ENCODE measurements at places on chromosomes 16 and 17. TPM values are rescaled to one million over a fixed set of nuclear protein-coding genes. Genes with fewer than 3 reads are reported as not detected.

- DNase-seq: no peak
Measured at GRCh38 chr17:80297996-80298560, 37.4 kb downstream of the RNF213 start.

DNA sequence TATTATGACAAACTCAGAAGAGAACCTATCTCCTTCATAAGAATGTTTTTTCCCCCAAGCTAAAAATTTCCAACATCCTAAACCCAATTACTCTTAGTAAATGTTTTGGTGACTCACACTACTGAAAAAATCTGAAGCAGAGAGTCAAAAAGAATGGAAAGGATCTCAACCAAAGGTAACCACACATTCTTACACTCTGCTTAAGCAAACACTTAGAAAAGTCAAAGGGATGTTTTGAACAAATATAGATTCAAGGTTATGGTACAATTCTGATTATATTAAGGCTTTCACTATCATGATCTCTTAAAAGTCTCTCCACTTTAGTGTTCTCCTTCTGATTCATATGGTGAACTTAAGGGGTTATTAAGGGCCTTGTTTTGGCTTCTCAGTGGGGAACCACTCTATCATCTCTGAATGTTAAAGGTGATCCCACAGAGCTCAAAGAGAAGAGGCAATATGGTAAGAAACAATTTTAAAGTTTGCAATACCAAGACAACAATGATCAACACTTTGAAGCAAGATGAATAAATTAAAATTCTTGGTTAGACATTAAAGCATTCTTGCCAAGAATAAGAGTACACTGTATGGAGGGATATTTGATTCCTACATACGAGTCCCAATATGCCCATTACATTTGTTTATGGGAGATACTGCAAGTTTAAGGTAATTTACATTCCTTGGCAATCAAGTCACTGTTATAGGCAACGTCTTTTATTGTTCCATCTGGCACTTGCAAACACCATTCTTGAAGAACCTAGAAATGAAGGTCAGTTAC, 69.2 kb downstream of the CDC27 start:
- DNase-seq: no peak

GRCh38 chr17:15744885-15745284, 12.8 kb downstream of the TBC1D26 start:
- no peak for DNase-seq

DNA sequence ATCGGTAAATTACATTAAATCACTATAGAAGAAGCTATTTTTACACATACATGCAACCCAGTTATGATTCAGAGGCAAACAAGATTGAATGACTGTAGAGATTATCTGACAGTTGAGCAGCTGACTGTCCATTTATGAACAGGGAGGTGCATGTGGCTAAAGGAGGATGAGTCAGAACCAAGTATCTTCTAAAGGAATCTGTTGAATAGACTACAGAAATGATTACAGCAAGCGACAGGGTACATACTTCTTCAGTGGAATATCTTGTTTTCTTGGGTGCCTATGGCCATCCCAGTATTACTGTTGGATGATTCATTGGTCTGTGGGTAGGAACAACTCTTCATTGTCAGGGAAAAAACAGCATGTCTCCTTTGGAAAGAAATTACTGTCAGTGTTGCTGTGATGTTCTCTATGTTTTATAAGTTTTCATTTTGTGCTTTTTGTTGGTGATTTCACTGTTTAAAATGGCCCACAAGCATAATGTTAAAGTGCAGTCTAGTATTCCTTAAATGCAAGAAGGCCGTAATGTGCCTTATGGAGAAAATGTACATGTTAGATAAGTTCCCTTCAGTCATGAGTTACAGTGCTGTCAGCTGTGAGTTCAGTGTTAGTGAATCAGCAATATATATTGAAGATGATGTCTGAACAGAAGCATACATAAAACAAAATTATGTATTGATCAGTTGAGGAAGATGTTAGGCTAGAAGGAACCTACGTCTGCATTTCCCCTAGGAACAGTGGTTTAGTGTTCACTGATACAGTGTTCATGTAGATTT, 27.0 kb downstream of the CBFB start:
- no peak for DNase-seq

DERL2 gene
- total RNA-seq: 24.2 TPM

DNA sequence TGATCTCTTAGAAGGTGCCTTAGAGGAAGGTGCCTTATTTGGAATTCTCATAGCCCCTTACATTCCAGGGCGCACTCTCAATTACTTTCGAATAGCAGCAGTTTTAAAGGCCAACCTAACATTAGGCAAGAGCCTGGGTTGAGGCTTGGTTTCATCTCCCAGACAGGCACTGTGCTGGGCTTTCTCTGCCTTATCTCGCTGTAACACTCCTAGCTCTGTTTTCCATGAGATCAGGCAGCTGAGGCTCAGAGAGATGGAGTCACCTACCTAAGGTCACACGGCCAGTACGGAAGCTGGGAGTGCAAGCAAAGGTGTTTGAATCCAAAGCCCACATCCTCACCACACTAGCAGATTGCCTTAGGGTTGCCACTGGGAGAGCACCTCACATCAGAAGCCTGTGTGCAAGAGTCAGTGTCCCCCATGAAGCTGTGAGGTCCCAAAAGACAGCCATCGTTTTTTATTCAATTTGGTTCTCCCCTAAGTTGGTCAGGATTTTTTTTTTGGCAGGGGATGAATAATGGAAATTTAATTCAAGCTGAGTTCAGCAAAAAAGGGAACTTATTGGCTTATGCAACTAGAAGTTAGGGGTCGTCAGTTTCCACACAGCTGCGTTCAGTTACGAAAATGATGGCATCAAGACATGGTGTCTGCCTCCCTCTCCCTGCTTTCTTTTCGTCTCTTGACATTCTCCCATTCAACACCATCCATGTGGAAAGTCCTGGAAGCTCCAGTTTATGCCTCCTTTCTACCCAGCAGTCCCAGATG, 206.4 kb downstream of the KATNIP start:
- no peak for DNase-seq

DNA sequence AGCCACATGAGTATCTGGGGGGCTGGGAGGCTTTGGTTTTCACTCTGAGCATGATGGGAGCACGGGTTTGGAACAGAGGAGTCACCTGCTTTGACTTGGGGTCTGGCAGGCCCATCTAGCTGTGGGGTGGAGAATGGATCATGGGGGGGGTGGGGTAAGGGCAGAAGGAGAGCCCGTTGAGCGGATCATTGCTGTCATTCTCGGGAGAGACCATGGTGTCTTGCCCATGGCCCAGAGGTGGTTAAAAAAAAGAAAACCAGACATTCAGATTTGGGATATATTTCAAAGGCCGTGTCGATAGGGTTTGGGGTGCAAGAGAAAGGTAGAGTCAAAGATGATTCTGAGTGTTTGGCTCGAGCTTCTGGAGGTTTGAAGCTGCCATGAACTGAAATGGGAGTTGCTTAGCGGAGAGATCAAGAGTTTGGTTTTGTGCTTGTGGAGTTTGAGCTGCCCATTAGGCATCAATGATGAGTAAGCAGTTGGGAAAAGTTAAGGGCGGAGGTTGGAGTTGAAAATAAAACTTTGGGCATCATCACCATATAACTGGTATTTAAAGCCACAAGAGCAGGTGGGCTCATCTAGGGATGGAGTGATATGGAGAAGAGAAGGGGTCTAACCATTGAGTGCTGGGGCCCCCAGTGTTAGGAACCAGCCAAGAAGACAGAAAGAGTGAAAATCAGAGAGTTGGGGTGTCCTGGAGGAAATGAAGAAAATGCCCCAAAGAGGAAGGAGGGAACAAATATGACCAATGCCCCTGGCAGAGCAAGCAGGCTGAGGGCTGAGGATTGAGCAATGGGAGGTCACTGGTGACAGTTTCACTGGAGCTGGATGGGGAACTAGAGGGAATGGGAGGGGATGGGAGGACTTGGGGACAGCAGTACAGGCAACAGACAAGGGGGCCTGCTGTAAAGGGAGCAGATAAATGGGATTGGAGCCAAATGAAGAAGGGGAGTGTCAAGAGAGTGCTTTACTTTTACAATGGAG, 1.9 kb downstream of the NOD2 start:
- no peak for DNase-seq

SLC35G6 gene
- total RNA-seq: not detected

DNAI2 gene
- total RNA-seq: not detected

- no peak for DNase-seq
Measured at GRCh38 chr17:18381953-18382245, 4.3 kb downstream of the EVPLL start.

- no peak for DNase-seq
Measured at GRCh38 chr17:19348081-19348650, 14.4 kb downstream of the B9D1 start.

SPATA20 gene
- total RNA-seq: 19.3 TPM

SLC16A5 gene
- 8.7 TPM for total RNA-seq

DNA sequence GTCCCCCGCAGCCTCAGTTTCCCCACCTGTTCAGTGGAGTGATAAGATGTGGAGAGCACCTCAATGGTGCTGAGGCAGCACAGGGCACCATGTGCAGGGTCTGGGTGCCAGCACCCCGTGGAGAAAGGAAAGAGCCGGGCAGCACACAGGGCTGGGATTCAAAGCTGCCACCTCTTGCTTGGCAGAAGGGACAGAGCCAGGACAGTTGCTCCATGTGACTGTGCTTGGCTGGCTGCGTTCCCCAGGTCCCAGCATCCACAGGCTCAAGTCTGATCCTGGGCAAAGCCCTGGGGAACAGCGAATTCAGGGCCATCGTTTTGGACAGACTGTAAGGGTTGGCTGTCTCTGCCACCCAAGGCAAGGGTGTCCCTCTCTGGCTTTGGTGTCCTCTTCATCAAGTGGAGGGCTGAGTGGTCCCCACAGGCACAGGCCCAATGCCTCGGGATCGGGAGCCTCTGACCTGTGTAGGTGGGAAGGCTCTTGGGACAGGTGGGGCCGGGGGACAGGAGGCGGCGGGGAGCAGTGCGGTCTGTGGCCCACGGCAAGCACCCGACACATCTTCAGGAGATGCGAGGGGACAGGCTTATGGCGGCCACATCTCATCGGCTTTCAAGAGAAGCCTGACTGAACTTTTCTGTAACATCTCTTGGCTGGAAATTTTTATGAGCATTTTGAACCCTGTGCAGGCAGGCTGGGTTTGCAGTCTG, 8.5 kb downstream of the ZNF469 start:
- DNase-seq: no peak

CASKIN1 gene
- 0.79 TPM for total RNA-seq

PRAC2 gene
- total RNA-seq: not detected

DNA sequence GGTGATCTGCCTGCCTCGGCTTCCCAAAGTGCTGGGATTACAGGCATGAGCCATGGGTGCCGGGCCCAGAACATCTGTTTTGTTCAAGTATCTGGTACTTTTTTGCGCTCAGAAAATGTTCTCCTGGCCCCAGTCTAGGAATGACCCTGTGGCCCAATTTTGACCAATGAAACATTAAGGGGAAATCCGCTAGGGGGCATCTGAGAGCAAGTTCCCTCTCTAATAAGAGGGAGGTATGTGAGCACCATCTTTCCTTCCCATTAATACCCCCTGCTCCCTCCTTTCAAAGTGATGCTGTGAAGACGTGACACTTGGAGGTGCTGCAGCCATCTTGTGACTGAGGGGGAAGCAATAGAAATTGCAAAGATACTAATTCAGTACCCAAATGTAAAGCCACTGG, 16.5 kb upstream of the CLEC3A start:
- DNase-seq: no peak

DNA sequence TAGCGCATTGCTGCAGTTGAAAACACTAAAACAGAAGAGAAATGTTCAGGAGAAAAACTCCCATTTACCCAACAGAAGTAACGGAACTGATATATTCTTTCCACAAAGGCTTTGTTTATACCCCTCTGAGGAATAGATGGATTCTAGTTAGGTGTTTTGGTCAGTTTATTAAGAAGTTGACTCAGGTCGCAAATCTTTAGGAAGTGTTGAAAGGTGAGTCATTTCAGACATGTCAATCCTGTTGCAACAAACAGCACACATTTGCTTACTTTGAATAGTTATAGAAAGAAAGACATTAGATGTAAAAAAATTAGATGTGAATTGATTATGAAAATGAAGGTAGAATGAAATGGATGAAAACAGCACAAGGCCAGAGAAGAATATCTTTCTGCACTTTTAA, 941.0 kb downstream of the KCNJ2 start:
- DNase-seq: no peak

IRF8 gene
- total RNA-seq: 22.6 TPM

DNA sequence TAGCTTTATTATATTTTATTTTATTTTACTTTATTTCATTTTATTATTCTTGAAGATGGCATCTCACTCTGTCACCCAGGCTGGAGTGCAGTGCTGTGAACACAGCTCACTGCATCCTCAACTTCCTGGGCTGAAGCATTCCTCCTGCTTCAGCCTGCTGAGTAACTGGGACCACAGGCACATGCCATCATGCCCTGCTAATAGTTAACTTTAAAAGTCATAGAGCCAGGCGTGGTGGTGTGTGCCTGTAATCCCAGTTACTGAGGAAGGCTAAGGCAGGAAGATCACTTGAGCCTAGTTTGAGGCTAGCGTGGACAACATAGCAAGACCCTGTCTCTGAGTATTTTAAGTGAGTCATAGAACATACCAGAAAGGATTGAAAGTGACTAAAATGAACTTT, 38.7 kb downstream of the ESRP2 start:
- no peak for DNase-seq

- peak; percentile 58 for DNase-seq
Measured at GRCh38 chr17:47694581-47695428, 844 bp downstream of the TBKBP1 start.

- DNase-seq: no peak
Measured at GRCh38 chr17:81295676-81296381, 722 bp upstream of the SLC38A10 start.

LGALS3BP gene
- 52.1 TPM for total RNA-seq

FSCN2 gene
- 0.99 TPM for total RNA-seq

- no peak for DNase-seq
Measured at GRCh38 chr17:39404542-39405378, 3.3 kb upstream of the FBXL20 start.

GRCh38 chr17:10036511-10037061, 131.5 kb upstream of the RCVRN start:
- DNase-seq: peak; percentile 63

DNA sequence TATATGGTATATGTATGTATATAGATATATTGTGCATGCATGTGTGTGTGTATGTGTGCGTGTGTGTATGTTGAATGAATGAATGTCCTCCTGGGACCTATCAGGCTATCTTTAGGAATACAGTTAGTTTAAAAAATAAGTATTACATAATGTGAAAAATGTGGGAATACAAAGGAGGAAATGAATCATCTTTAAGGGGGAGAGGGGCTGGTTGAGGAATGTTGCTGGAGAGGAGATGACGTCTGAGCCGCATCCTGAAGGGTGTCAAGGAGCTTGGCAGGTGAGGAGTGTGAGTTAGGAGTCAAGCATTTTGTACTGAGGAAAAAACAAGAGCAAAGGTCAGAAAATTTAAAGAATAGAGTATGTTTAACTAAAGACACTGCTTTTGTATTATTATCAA, 62.4 kb upstream of the NLK start:
- DNase-seq: no peak

ARL4D gene
- total RNA-seq: 16.4 TPM

Data from skin of body (tissue), 3 donors.